Calu3 (cell line): ENCODE measurements at places on chromosomes 6 and 20.

DNA sequence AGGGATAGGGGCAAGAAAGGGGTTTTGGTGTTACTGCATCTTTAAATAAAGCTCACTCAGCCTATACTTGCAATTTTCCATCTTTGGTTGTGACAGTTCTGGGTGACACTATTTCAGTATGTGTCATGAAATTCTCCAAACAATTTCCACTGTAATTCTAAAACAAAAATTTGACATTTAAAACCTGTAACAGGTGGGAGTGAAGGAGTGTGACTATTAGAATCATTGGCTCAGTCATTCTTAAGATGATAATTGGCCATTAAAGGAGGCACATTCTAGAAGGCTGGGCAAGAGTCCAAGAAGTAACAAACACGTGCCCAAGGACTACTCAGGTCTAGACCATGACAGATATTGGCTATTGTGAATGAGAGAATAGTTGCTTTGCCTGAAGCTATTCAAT lies 153.3 kb upstream of the ARG1 start:
- no peak for DNase-seq

- no peak for DNase-seq
These were observed 277.5 kb downstream of the PTPRK start for GRCh38 chr6:128242765-128243403.

DNA sequence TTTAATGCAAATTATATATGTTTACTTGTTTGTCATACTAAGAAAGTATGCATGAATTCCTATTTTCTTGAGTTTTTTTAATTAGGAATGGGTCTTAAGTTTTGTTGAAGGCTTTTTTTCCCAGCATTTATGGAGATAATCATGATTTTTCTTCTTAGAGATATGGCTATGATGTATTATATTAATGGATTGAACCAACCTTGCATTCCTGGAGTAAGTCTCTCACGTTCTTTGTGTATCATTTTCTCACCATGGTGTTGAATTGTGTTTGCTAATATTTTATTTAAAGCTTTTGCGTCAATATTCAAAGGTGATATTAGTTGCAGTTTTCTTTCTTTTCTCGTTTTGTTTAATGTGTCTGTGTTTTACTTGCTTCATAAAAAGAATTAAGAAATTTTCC lies 48.4 kb upstream of the SLC35D3 start:
- no peak for DNase-seq

DNA sequence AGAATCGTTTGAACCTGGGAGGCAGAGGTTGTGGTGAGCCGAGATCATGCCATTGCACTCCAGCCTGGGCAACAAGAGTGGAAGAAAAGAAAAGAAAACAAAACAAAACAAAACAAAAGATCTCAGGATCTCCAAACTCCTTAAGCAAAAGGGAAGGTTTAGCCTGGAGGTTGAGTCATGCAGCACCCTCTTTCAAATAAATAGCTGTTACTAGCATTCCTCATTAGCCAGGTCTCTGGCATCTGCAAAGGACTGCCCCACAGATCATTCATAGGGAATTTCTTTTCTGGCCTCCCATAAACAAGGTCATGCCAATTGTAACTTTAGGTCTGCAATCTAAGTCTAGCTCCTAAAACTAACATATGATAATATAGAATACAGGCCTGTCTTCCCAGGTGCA lies 37.2 kb downstream of the EDN1 start:
- DNase-seq, result no peak

- DNase-seq, result no peak
These were observed 43.7 kb downstream of the FRK start for GRCh38 chr6:116016846-116017545.

GRCh38 chr6:125841356-125842090 lies 50.8 kb downstream of the NCOA7 start:
- no peak for DNase-seq
